ENCODE measurements at places on chromosomes 6 and 20.

- DNase-seq = no peak
These were observed 25.4 kb upstream of the CCN5 start for GRCh38 chr20:44689809-44690208.

GRCh38 chr6:85756982-85757381 is 114.3 kb upstream of the SYNCRIP start:
- DNase-seq = no peak

DNA sequence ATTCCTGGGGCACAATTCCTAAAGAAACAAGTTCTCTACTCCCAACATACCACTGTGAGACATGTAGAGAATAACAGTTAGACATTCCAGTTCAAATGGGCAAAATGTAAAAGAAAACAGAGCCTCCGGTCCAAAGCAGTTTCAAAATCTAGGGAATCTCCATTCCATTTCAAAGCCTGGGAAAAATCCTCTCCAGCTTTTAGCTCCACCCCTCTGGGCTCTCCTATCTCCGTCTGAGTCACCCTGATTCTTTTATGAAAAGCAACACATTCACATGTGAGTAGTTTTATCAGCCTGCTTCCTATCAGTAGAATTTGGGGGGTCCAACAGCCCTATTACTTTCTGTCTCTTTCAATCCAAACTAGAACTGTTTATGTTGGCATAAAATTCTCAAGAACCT is 3.7 kb downstream of the CSNK2A1 start:
- no peak for DNase-seq

- DNase-seq = no peak
These were observed 119.9 kb upstream of the CEP85L start for GRCh38 chr6:118771253-118771652.

GRCh38 chr6:160775792-160776580 is 73.9 kb downstream of the PLG start:
- DNase-seq = no peak

- DNase-seq = no peak
These were observed 143.0 kb downstream of the B3GAT2 start for GRCh38 chr6:70813885-70814284.

DNA sequence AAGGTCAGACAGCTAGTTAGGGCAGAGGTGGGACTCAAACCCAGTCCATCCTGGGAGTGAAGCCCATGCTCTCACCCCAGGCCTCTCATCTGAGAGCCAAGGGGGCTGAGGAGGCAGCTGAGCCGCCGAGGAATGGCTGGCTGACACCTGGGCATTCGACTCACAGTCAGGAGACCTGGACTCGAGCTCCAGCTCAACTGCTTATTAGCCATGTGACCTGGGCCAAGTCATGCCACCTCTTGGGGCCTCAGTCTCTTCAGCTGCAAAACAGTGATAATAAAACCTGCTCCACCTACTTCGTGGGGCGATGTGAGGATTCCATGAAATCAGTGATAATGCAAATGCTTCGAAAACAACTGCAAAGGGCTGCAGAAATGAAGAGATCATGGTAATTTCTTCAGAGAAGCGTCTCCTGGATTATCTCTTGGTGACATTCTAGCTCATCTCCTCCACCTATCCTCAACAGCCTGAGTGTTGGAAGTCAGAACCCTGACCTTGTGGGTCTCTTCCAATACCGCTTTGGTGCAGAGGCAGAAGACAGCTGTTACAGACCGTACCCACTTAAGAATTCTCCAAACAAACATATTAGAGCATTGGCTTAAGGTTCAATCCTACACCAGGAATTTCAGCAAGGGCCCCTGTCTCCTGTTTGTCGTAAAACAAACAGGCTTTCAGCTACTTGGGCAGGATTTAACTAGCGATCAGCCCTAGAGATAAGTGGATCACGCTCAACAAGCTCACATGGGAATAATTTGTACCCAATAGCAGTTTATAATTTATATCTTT is 60.0 kb upstream of the PIM1 start:
- no peak for DNase-seq

- no peak for DNase-seq
These were observed 212.5 kb downstream of the GJA1 start for GRCh38 chr6:121647905-121648304.

GRCh38 chr20:58140787-58141425 is 87.5 kb downstream of the ANKRD60 start:
- DNase-seq = no peak

DNA sequence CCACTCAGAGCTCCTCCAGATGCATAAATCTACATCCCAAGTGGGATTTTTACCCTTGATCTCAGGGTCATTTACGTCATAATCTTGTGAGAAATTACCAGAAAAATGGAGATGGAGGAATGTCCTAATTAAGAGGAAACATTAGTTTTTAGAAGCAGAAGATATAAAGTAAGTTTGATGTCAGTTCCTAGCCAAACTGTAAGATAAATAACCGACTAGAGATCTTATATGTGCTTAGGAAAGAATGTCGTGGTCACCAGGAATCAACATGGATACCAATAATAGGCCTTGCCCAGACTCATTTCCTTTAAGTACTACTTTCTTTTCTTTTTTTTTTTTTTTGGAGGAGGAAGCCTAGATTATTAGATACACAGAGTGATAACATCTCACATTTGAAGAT is 186.9 kb downstream of the UTRN start:
- DNase-seq = no peak

GRCh38 chr6:34555328-34555727 is 801 bp downstream of the SPDEF start:
- no peak for DNase-seq

- DNase-seq = no peak
These were observed 27.1 kb downstream of the COL20A1 start for GRCh38 chr20:63320041-63320511.

DNA sequence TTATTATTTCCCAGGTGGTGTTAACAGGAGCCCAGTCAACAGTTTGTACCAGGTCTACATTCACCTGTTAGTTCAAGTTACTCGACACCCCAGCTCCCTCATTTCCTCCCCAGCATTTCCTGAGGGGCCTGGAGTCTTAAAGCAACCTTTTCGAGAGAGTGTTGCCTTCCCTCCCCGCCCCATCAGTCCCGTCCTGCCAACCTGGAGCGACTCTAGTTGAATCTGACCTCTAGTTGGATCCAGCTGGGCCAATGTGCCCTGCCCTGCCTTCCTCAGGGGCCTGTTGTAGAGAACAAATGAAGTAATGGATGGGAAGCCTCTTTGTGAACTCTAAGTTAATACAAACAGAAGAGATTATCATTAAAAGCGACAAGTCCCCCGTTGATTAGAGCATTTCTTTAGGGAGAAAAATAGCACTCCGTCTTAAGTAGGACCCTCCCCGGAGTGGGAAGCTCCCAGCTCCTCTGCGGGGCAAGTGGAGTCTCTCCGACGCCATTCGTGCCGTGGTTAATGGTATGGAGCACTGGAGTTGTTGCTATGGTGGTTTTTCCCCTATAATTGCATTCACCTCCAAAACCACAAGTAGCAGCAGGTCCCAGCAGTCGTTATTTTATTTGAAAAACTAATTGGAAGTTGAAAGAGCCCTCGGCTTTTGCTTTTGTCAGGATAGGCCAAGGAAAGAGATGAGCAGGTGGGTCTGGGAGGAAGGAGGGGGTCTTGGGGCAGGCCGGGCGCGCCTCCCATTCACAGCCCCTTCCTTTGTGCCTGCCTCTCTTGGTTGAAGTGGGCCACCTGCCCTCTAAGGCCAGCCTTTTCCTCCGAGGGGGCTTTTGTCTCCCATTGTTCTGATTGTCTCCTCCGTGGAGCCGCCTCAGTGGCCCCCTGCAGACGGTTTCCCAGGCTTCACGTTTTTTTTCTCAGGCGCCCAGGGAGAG is 16.1 kb downstream of the GHRH start:
- DNase-seq = no peak

- DNase-seq = no peak
These were observed 37.9 kb upstream of the SNAP25 start for GRCh38 chr20:10180651-10181235.

- DNase-seq = no peak
These were observed 14.9 kb downstream of the CST3 start for GRCh38 chr20:23622839-23623343.

GRCh38 chr6:29593199-29593855 is 8.4 kb downstream of the OR2H2 start:
- DNase-seq = no peak

GRCh38 chr6:97215157-97215769 is 67.8 kb downstream of the MMS22L start:
- DNase-seq = no peak

GRCh38 chr20:20334489-20334888 is 33.4 kb upstream of the INSM1 start:
- no peak for DNase-seq

Data from stimulated activated CD4-positive, alpha-beta T cell treated with anti-CD3 and anti-CD28 coated beads, TNF-alpha, amount 100 ng/mL, for 1 hour (primary cell).